GM06990 (cell line): ENCODE measurements at places on chromosomes 2 and 18.

DNA sequence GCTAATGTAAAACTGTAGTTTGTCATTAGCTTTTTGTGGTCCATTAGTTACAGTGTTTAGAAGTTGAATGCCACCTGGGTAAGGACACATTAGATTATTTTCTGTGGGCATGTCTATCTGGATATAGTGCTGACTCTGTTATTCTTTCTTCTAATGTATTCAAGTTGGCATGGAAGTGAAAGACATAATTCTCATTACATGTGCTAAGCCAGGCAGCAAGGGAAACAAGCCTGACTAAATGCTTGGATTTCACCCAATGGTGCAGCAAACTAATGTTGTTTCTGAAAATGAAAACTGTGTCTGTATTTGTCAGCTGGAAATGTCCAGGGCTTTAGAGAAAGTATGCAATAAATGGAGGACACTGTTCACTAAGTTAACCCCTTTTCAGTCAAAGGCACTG lies 100.7 kb downstream of the NUP35 start:
- DNase-seq, result no peak

DNA sequence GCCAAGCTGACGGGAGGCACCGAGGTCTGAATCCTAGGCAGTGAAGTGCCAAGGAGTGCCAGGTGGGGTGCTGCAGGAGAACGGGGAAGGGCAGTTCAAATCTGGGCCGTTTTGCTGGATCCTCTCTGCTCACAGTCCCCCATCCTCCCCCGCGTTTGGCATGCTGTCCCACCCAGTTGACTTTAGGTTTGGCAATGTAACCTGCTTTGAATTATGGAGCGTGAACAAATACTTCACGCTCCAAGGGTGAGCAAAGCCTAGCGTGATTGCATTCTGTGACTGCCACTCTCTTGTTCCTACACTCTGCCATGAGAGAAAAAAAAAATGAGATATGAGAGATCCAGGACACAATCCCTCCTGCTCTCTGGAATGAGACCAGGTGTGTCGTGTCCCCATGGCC lies 381.9 kb downstream of the ZNF516 start:
- DNase-seq, result no peak

GRCh38 chr18:57923611-57924010 lies 120.4 kb upstream of the NEDD4L start:
- DNase-seq, result no peak

DNA sequence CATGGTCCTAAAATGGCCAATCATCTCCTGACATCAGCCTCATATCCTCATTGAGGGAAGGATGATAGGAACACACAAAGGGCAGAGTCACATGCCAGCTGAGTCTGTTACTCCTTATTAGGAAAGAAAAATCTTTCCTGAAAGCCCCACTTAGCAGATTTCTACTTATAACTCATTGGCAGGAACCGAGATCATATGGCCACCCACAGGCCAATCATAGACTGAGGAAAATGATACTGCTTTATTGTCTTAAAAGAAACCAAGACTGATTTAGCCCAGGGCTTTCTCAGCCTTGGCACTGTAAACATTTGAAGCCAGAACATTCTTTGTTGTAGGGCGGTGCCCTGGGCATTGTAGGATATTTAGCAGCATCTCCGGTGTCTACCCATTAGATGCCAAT lies 18.7 kb downstream of the GKN2 start:
- DNase-seq, result no peak

DNA sequence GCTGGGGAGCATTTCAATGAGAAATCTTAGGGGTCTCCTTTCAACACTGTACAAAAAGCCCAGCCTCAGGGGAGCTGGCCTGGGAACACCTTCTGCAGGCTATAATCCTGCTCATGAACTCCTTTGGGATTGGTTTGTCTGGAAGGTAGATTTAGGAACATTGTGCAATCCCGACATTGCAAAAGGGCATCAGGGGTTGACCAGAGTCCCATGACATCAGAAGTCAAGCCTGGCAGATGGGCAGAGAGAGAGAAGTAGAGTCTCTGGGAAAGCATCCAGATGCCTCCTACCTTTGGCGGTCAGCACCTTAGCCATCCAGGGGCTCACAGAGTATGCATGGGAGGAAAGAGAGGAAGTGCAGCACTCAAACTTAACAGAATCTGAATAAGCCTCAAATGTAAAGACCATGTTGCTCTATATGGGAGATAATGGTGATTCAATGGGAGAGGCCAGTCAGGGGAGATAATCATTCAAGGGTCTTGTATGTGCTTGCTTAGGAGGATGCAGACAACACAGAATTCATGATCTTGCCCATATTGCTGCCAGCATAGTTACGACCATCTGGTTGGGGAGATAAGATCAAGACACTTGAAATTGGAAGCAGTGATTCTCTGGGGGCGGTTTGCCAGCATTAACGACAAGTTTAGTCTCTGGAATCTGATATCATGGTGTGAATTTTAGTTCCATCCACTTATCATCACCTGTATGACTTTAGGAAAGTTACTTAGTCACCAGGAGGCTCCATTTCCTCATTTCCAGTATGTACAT lies 58.3 kb upstream of the UPP2 start:
- DNase-seq, result no peak
